ENCODE measurements at places on chromosomes 6 and 20.

GRCh38 chr20:23232219-23232581 is 118.4 kb upstream of the NXT1 start:
- no peak for DNase-seq

DNA sequence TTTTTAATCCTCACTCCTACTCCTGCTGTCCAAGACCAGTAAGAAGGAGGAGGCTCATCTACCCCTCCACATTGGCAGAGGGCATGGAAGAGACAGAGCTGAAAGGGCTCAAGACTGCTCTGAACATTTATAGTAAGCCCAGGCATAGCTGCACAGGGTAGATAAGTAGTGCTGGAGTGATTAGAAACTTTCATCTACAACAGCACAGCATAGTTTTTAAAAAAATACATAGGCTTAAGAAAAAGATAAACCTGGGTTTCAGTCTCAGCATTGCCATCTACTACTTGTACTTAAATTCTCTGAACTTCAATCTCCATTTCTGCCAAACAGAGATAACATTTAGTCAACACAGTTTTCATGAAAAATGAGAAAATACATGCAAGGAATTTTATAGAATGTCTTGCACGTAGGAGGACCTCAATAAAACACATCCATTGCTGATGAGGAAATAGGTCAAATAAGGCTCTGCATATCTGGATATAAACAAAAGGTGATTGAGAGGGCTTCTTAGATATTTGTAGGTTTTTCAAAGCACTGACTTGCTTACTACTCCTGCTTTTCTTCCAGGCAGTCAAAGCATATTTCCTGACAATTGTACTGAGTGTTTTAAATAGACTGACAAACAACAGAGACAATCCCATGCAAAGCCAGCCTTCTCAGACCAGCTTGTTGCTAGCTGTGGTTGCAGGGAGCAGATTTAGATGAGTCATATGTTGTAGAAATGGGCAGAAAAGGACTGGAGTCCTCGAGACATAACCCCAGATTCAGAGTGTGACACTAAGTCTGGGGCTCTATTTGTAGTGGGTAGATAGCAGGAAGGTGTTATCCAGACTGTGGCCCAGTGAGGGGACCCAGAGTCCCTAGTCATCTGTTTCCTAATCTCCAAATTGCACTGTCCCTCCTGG is 107.4 kb upstream of the TAB2 start:
- DNase-seq, result no peak

DNA sequence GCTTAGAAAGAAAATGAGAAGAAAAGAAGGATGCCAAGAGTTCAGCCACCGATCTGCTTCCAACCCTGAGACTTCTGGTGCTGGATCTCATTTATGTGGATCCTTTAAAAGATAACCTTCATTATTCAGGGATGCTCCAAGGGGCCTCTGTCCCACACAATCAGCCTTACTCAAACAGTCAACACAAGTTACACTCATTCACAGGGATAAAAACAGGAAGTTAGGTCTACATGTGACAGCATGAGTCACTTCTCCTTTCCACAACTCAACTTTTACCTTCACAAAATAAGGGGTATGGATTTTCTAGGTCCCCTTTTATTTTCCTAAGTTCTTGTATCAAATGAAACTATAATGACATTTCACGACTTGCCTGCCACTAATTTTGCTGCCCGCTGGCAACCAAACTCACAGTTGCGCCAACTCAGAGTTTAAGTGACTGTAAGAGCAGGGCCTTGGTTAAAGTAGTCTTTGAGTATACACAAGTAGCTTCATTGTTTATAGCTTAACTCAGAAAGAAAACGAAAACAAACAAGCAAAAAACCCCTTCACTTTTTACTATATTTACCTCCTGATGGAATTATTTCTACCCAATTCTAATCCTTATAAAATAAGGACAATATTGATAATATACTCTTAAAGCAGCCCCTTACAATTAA is 278.8 kb upstream of the RUNX2 start:
- DNase-seq, result no peak

DNA sequence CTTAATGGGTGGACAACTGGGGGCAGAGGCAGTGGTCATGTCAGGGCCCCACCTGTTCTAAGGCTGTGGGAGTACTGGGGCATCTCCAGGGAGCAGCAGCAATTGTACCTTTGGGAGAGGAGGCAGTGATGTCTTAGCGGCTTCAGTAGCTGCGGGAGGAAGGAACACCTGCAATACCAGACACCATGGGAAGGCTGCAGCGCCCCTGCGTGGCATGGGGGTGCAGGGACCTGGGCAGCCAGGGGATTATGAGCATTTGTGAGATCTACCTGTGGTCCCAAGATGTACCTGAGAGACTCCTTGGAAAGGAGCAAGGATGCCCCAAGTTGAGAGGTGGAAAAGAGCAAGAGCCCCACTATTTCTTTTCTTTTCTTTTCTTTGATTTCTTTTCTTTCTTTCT is 112.1 kb upstream of the GPR6 start:
- DNase-seq, result no peak

DNA sequence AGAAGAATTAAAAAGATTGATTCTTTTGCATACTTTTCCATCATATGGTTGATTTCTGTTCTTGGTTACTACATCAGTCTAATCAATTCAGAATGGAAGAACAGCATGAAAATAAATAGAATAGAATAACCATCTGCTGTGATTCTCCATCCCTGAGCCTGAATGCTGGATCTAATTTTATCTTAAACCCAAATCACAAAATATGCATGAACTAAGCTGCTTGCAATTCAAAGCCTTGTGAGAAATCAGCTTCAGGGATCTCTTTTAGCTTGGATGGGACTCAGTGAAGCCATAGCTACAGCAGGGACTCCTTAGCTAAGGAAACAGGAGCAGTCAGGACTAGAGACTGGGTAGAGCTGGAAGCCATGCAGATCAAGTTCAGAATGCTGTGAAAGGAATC is 74.1 kb downstream of the TPBG start:
- no peak for DNase-seq

- DNase-seq, result no peak
Observed at GRCh38 chr6:101926149-101926925, 532.8 kb downstream of the GRIK2 start.

DNA sequence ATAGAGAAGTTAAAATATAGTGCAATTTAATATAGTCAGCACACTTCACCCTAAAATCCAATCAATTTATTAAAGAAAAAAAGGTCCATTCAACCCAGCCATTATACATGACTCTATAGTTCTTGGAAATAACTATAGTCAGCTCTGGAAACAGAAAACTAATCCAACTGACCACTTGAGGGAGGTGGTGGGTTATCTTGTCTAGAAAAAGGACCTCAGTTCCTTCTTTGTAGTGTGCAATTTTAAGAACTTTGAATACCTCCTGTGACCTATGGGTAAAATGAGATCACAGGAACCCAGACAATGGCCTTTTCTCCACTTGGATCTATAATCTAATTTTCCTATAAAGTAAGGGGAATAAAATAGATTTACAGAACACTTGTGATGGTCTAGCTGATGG is 163.6 kb upstream of the CENPW start:
- no peak for DNase-seq

DNA sequence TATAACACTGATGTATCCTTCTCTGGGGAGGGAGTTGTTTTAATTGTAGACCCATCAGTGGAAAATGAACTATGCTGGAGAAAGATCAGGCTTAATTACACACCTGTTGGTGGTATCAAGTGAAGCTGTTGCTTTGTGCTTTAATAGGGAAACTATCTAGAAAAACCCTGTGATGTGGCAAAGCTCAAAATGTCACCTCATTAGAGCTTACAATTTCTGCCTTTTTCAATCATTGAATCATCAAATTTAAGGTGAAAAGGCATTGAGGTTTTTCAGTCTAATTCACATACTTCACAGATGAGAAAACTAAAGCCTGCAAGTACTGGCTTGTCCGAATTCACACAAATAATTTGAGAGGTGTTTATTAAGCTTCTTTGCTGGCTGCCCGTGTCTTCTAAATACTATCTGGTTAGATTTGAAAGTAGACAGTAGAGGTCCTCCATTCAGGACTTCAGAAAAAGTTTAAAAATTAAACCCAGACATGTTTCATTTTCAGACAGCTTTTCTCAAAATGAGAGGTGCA is 143.3 kb upstream of the MAP3K7 start:
- DNase-seq, result no peak

- DNase-seq, result no peak
Observed at GRCh38 chr20:1191299-1191698, 6.5 kb upstream of the TMEM74B start.

DNA sequence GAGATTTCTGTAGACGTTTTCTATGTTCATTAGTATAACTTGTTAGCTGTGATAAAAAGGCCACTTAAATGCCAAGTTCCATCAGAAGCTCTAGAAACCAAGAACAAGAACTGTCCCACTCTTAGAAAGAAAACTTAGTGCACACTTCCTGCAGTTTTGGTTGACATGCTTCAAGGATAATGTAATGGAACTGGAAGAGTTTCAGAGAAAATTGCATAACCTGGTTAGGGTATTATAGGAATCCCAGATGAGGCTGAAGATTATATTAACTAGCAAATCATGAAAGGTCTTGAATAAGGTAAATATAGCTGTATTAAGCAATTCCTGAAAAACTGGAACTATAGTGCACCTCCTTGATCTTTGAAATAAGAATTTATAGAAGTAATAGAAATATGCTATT is 1.8 kb upstream of the PHACTR2 start:
- DNase-seq, result no peak

GRCh38 chr20:10719740-10720385 is 46.1 kb upstream of the JAG1 start:
- no peak for DNase-seq

- no peak for DNase-seq
Observed at GRCh38 chr20:44768854-44769480, 23.3 kb downstream of the KCNK15 start.

DNA sequence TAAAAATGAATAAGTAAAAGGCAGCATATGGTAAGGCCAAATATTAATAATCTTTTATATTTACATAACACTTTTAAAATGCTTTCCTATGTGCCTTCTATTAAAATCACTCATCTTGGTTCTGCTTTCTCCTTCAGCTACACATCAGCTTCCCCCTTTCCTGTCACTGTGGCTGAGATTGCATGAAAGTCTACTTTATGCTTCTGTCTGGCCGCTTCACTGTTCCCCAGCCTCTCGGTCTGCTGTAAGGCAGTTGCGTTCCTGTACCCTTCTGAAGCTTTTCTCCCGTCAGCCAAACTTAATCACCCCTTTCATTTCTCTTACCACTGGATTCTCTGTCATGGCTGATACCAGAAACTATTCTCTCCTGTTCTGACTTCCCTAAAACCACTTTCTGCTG is 34.6 kb downstream of the SOX4 start:
- DNase-seq, result no peak

Data from stimulated activated CD8-positive, alpha-beta memory T cell treated with anti-CD3 and anti-CD28 coated beads, Interleukin-15, amount 100 ng/mL, for 24 hours (primary cell).